Myometrial cell (primary cell): ENCODE measurements at places on chromosomes 2 and 18. TPM values are rescaled to one million over a fixed set of nuclear protein-coding genes. Genes with fewer than 3 reads are reported as not detected.

PPIL3 gene
- total RNA-seq: 43.8 and 57.2 TPM in 2 replicates

ZEB2 gene
- total RNA-seq: 16.1 and 39.7 TPM in 2 replicates

TLX2 gene
- total RNA-seq: not detected in 2 replicates

CEBPZOS gene
- total RNA-seq: 21.3 and 47.0 TPM in 2 replicates

SLC11A1 gene
- 0.18 and 0.29 TPM in 2 replicates for total RNA-seq

DNAJC27 gene
- 1.4 and 2.0 TPM in 2 replicates for total RNA-seq
